ENCODE measurements at places on chromosomes 2 and 18.

- DNase-seq: no peak
Observed at GRCh38 chr2:41160439-41160838, 708.5 kb upstream of the SLC8A1 start.

GRCh38 chr2:8535821-8536685, 145.8 kb upstream of the ID2 start:
- no peak for DNase-seq

GRCh38 chr2:109128616-109129355, at the start of gene SH3RF3:
Gene SH3RF3 (plus strand): TSS chr2:109129205.
- DNase-seq: peak; percentile 22

GRCh38 chr2:237202288-237203030, 116.8 kb downstream of the COPS8 start:
- no peak for DNase-seq

GRCh38 chr2:236262238-236262637, 2.0 kb downstream of the ASB18 start:
- DNase-seq: no peak

GRCh38 chr18:40576507-40577115, 1378.4 kb upstream of the PIK3C3 start:
- DNase-seq: no peak

GRCh38 chr2:183009249-183009899, 28.9 kb downstream of the NCKAP1 start:
- no peak for DNase-seq

- no peak for DNase-seq
Observed at GRCh38 chr18:60112369-60112768, 212.6 kb downstream of the PMAIP1 start.

DNA sequence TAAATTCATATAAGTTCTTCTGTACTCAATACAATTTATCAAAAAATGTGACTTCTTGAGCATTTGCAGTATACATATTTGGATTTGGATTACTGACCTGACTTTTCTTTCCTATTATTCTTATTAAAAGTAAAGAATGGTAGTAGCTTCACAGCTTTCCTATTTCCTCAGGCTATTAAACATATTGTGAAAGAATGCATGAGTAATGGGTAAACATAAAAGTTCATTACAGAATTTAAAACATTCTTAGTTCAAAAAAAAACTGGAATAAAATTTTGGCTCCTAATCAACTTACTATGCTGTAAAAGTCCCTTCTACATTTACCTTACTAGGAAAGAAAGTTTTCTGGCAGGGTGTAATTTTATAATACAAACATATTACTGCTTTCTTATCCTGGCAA, 27.3 kb upstream of the C2orf66 start:
- DNase-seq: no peak

GRCh38 chr2:210267698-210268097, 42.5 kb upstream of the ACADL start:
- no peak for DNase-seq

DNA sequence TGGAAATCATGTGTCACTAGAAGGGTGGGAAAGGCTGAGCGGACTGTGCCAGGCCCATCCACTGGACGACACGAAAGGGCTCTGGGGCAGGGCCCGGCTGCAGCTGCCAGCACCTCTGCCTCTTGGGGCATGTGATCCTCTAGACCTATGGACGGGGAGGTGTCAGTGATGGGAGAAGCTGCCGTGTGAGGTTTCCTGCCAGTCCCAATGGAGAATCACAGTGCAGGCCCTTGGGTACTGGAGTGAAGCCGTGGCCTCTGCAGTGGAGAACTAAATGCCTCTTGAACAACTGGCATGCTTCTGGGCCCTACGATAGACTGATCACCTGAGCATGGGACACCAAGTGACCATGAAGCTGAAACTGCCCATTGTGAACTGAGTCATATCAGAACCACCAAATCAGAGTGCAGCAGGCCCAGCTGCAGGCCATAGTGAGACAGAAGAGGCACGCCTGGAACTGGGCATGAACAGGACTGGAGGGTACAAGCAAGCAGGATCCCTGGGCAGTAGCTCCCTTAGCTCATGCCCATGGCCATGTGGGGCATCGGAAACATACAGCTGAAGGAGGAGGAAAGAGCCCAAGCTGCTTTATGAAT, 18.8 kb upstream of the RHOB start:
- no peak for DNase-seq

DNA sequence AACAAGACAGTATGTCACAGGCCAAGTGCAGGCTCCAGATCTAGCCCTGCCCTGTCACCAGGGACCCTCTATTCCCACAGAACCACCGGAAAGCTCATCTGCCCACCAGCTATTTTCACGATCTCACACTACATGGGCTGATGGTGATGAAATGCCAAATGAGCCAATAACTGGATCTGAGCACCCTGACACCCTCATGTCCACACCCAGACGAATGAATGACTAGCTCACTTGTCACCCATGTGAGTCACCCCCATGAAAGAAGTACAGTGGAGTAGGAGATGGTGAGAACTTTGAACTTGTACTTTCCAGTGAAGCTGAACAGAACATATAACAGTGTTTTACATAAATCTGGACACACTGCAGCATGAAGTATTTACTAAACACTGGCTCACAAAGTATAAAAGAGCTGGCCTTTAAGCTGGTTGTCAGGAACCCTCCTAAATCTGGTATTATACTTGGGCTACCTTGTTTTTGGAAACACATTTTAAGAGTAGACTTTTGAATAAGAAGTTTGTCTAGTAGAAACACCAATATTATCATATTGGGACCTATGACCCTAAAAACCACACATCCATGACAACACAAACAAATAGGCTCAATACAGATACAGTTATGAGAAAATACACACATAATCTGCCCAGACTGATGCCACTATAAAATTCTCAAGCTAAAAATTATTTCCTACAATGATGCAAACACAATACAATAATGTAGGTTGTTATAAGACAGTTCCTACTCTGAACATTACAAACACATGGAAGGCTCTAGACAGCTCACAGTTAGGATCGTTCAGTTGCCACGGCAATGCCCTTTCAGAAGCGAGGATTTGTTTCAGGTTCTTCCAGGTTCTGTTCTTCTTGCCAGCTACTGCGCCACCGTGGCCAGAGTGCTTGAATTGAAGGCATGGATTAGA, 19.0 kb downstream of the INO80C start:
- no peak for DNase-seq

DNA sequence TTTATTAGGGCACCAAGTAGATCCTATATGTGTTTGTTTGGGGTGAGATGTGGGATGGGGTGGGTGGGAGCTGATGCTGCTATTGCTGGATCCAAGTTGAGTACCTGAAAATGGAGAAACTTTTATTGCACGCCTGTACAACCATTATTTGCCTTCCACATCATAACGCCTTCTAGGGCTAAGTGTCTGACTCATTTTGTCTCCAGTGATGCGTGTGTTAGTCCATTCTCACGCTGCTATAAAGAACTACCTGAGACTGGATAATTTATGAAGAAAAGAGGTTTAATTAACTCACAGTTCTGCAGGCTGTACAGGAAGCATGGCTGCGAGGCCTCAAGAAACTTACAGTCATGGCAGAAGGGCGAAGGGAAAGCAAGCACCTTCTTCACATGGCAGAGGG, 58.2 kb downstream of the KDM3A start:
- DNase-seq: no peak

- no peak for DNase-seq
Observed at GRCh38 chr18:5721924-5722323, 173.4 kb downstream of the TMEM200C start.

DNA sequence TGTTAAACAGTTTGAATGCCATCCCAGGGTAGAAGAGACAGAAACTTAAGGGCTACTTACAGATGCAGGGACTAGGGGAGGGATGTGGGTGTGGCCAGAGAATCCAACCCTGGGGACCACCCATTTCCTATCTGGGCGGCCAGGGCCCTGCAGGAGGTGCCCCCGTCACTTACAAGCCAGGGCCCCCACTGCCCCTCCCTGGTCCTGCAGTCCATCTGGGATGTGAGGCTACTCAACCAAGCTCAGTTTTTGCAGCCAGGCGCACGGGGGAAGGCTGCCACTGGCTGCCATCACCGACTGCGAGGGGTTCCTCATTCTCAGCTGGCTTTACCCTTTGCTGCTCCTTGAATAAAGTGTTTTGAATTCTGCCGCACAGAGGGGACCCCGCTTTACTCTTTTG, 42.1 kb downstream of the RRM2 start:
- no peak for DNase-seq

Data from CD4-positive, alpha-beta T cell treated with Interleukin-12 subunit alpha and Interleukin-12 subunit beta, for 1 hour (primary cell).